Stimulated activated CD8-positive, alpha-beta memory T cell treated with anti-CD3 and anti-CD28 coated beads, Interleukin-2, amount 100 ng/mL, for 1 hour (primary cell): ENCODE measurements at places on chromosomes 2 and 18.

GRCh38 chr2:186457908-186458307 is 28.2 kb upstream of the ZC3H15 start:
- no peak for DNase-seq

- no peak for DNase-seq
Measured at GRCh38 chr2:73203055-73203681, 794 bp downstream of the NOTO start.

DNA sequence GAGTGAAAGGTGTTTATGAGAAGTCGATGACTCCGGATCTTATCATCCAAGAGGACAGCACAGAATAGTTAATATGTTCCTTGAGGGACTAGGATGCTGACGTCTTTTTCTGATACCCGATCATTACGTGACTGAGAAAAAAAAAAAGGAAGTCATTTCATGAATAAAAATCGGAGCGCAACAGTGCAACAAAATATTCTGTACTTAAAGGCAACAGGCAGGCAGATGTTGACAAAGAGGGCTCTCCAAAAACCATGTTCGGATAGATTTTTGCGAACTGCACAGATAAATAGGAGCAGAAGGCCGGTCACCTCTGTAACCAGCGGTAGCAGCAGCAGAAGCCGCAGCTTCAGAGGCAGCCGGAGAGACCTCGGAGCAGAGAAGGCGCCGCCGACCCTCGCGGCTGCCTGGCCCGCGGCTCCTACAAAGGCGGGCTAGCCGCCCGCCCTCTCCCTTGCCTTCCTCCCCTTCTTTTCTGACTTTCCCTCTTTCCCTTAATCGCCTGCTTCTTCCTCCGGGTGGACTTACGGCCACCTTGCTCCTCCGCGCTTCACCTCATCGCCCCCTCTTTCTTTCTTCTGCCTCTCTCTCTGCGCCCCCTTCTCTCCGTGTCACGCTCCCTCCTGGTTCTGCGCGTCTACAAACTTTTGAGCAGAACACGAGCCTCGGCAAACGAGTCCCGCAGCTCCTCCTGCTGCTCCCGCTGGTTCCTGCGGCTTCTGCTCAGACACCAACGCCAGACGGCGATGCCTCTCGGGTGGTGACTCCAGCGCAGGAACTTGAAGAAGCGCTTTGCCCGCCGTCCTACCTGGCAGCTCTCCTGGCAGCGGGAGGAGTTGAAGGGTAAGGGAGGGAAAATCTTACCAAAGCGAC is at the start of gene ADCYAP1:
Gene ADCYAP1, plus strand, starts transcription at position 654 of the 873 bp plus-strand sequence. CDS start 516 bp downstream, outside the sequence.
- DNase-seq, result no peak

- DNase-seq, result no peak
Measured at GRCh38 chr2:198162276-198162675, 357.9 kb downstream of the PLCL1 start.

DNA sequence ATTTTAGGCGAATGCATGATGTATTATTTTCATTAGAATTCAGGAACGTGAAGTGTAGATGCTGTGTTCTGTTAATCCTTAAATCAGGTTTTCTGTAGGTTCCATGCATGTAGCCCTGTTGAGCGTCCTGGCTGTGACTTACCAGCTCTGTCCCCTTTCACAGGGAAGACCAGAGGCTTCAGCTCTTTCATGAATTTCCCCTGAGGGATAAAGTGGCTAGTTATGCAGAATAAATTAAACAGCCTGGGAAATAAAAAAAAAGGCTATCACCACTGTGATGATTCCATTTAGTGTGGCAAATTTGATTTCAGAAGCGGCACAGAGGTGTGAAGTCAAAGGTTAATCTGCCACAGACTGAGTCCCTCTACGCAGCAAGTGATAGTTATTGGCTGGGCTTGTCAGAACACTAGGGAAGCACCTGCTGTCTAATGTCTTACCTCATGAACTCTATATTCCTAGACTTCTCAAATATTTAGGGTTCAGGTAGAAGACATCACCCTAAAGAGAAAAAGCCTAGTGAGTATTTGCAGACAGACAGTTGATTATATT is 61.6 kb upstream of the LINC00305 start:
- DNase-seq, result no peak

- DNase-seq, result no peak
Measured at GRCh38 chr2:210190345-210190744, 19.1 kb upstream of the KANSL1L start.

DNA sequence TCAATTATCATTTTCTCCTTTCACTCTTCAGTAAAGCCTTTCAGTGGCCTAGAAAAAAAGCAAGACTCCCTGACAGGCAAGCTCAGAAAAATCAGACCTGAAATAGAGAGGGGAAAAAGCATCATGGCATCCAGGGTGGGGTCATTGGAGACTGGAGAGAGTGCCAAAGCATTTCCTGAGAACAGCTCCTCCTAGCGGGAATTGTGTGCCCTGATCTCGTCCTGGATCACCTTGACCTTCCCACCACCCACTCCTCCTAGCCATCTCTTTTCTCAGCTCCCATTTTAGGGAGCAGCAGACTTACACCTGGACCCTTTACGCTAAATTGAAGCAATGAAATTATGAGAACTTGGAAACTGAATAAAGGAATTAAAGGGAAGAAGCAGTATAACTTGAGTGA is 176.6 kb downstream of the VWC2L start:
- DNase-seq, result no peak

- no peak for DNase-seq
Measured at GRCh38 chr2:64354857-64355680, 98.9 kb upstream of the LGALSL start.

DNA sequence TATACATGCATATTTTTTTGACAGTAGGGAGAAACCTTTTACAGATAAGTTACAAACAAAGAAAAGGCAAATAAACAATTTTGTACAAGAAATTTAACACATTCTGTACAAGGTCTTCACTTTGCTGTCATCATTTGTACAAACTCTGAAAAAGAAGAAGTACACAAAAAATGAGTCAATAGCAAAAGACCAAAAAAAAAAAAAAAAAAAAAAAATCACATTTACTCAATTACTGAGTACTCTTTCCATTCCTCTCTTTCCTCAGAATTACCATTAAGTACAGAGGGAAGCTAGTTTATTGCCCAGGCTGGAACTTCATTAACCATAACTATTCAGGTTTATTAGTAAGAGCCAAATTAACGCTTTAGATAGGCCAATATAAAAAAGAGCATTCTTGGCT is 5.6 kb upstream of the STPG4 start:
- DNase-seq, result no peak

DNA sequence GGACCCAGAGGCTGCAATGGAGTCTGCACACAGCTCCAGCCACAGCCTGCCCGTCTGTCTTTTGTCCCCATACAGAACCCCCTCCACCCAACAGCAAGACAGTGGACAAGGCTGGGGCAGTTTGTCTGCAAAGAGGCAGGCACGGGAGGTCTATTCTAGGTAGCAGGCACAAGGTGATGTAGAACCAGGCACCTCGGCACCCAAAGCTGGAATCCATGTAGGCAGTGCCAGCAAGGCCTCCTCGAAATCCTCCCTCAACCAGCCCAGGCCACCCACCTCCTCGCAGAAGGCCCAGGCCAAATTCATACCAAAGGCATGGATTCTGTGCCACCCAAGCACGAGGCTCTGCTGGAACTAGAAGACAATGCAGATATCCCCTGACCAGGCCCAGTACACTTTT is 179.2 kb downstream of the TNS1 start:
- no peak for DNase-seq

GRCh38 chr2:231786177-231786916 is at the start of gene COPS7B:
Gene COPS7B (plus strand): TSS chr2:231786445. CDS start chr2:231788571, 2,126 bp downstream.
- peak; percentile 66 for DNase-seq

GRCh38 chr18:79901665-79902064 is 49.8 kb downstream of the SLC66A2 start:
- no peak for DNase-seq

GRCh38 chr18:3454365-3455089 is 4.6 kb downstream of the TGIF1 start:
- no peak for DNase-seq

DNA sequence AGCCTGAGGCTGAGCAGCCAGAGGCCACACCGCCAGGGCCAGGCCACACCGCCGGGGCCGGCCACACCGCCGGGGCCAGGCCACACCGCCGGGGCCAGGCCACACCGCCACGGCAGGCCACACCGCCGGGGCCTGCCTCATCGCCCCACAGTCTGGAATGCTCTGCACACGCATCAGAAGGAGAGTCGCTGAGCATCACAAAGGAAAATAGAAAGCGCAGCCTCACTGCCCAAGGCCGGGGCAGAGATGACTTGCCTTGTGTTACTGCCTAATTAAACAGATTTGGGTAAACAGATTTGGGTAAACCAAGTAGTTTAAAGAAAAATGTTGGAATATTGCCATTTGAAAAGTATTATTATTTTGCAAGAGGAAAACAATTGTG is 10.4 kb upstream of the NFATC1 start:
- DNase-seq, result no peak

- DNase-seq, result no peak
Measured at GRCh38 chr18:5058768-5059695, 138.0 kb downstream of the AKAIN1 start.

DNA sequence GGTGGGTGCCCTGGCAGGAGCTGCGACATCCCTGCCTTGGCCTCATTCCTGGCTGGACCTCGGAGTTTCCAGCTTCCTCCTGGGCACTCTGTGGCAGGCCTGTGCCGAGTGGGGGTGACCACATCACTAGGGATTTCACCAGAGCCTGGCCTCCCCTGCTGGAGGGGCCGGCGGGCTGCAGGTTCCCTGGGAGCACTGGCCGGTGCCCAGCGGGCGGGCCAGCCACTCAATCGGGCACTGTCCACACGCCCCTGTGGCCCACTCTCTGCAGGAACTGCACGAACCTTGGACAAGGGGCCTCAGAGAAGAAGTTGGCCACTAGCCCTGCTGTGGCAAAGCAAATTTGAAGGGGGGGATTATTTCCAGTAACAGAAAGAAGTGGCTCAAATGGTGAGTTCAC is 110.7 kb upstream of the APCDD1 start:
- DNase-seq, result no peak

DNA sequence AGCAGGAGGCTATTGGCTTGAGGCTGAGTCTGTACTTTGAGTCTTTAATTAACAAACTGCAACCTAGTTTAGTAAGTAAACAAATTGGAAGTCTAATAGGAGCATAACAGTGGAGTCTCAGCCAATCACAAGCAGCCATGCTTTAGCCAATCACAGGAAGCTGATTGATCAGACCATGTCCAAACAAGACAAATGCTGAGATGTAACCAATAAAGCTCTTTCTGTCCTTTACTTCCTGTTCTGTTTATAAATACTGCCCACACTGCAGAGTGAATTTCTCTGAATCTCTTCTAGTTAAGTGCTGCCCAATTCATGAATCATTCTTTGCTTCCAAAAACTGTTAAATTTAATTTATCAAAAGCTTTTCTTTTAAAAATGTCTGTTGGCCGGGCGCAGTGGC is 146.6 kb upstream of the DLX2 start:
- DNase-seq, result no peak

DNA sequence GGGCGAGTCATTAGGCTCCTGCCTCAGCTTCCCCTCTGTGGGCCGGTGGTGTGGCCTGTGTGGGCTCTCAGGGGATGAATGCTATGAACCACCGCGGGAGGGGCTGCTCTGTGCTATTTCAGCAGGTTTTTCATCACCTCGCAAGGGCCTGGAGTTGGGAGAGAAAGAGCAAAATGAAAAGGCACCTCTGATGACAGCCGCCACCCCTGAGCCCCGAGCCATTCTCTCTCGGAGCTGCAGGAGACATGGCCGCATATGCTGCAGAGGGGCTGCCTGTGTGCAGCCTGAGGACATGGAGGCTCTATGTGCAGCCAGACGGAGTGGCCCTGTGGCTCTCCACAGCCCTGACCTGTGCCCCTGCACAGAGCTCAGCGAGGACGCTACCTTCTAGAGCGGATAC is 96.2 kb upstream of the CTDP1 start:
- DNase-seq, result no peak

DNA sequence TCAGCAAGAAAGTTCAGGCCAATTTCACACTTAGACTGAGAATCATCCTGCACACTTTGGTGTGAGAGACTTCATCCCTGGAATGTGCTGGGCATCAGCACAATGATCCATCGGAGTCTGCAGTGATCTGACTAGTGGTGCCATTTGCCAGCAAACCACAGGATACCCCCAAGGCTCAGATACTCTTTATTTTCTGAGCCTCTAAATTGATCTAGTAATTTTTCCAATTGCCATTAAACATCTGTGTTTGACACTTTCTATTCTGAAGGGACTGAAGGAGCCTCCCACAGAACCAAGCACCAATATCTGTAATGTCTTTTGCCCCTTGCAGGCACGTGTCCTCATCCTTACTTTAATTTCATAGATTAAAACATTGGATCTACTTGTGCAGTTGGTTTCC is 485.3 kb upstream of the SMIM21 start:
- DNase-seq, result no peak

- no peak for DNase-seq
Measured at GRCh38 chr18:574865-575645, 5.1 kb upstream of the CETN1 start.

DNA sequence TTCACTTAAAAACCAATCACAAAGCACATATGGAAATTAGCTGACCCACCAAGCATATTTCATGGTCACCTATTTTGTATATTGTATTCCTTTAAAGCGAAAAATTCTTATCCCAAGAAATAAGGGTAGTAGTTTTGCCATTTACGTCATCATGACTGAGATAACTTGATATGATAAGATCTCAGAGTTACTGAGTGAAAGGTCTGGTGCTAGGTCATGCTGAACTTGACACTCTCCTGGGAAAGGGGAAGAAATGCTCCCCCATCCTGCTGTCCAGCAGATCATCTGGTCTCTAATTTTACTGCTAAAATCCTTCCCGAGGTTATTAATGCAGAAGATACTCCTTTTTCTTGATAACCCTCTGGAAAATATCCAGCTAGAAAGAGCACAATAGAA is 78.3 kb downstream of the BCL2 start:
- no peak for DNase-seq

- DNase-seq, result no peak
Measured at GRCh38 chr2:109558076-109558882, 55.5 kb downstream of the SEPTIN10 start.

- DNase-seq, result no peak
Measured at GRCh38 chr2:115071534-115071933, 629.1 kb downstream of the DPP10 start.

- DNase-seq, result no peak
Measured at GRCh38 chr2:68995916-68996315, 17.1 kb upstream of the ANTXR1 start.

- no peak for DNase-seq
Measured at GRCh38 chr2:132638313-132639040, 31.5 kb downstream of the LYPD1 start.

DNA sequence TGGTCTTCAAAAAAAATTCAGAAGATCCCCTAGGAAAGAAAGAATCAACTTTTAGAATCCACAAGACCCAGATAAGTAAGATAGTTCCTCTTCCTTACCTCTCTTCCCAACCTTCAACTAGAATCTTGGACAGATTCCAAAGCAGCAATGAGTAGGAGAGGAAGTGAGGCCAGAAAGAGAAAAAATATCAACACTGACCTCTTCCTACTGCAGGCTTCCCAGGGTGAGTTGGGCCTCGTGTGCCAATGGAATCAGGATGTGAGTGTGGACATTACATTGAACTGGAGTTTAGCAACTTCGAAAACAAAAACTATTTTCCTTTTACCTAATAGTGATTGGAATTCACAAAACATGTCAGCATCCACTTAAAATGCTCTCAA is 102.5 kb upstream of the PIEZO2 start:
- DNase-seq, result no peak
